M059J (cell line): ENCODE measurements at places on chromosomes 2 and 18. TPM values are rescaled to one million over a fixed set of nuclear protein-coding genes. Genes with fewer than 3 reads are reported as not detected.

DUSP19 gene
- total RNA-seq = 0.98 and 2.4 TPM in 2 replicates

GRP gene
- total RNA-seq = not detected in 2 replicates

FSIP2 gene
- total RNA-seq = 0.07 and 0.25 TPM in 2 replicates

ACKR3 gene
- total RNA-seq = 2.7 and 3.0 TPM in 2 replicates

BCS1L gene
- 11.6 and 20.4 TPM in 2 replicates for total RNA-seq

SERPINB4 gene
- 0.05 TPM in 1 of 2 replicates, not detected in the other for total RNA-seq

LIMS3 gene
- total RNA-seq = 0.17 and 2.3 TPM in 2 replicates

DNA sequence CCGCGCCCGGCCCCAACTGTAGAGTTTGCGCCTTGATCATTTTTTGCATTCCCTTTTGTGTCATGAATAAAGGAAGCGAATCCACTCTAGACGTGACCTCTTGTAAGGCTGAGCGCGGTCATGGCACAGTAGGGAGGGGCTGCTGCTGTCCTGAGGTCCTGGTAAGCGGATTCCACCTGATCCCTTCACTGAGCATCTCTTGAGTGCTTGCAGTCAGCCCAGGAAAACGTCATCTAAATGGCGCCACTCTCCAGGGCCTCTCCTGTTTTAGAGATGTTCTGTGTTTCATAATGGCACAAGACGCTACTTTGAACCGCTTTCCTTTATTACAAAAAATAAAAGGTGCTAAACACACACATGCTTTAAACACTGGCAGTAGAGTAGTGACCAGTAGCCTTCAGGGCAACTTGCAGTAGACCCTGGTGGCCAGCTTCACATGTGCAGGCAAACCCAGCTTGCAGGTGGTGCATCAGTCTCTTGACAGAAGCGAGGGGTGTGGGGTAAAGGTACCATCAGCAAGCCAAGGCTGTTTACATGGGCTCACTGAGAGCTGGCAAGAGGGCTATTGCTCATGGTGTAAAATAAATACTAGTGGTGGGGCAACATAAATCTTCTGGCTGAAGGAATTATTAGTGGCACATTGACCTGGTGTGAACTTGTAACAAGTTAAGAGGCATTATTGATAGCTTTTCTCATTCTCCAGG is 43.0 kb upstream of the ACKR3 start:
- DNase-seq = peak; percentile 27

DNA sequence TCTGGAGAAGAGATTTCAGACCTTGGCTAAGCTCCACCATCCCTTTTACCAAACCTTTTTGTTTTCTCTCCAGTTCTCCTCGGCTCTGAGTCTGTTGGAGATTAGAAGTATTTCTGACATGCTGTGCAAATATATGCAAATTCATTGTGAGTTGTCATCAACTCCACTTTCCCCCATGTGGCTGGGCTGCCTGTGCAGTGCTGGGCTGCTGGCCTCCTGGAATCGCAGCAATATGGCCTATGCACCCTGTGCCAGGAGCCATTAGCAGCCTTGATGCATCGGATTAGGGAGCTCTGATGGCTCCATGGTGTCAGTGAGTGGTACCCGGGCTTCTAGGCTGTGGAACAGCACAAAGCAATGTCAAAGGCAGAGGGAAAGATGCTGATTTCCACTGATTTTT is 80.0 kb downstream of the GPR39 start:
- no peak for DNase-seq

DNA sequence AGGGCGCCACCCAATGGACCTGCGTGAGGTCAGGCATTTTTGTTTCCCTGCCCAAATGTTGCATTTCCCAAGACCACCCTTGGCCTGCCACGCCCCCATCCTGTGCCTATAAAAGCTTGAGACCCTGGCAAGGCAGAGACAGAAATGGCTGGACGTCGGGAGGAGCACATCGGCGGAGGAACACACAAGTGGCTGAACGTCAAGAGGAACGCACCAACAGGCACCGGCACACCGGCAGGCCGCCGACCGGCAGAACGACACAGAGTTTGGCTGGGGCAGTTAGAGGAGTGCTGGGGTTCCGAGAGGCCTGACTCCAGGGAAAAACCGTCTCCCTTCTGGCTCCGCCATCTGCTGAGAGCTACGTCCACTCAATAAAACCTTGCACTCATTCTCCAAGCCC is 35.9 kb downstream of the DCDC2C start:
- DNase-seq = no peak

- DNase-seq = no peak
Measured at GRCh38 chr2:43333101-43333655, 106.8 kb upstream of the ZFP36L2 start.

DNA sequence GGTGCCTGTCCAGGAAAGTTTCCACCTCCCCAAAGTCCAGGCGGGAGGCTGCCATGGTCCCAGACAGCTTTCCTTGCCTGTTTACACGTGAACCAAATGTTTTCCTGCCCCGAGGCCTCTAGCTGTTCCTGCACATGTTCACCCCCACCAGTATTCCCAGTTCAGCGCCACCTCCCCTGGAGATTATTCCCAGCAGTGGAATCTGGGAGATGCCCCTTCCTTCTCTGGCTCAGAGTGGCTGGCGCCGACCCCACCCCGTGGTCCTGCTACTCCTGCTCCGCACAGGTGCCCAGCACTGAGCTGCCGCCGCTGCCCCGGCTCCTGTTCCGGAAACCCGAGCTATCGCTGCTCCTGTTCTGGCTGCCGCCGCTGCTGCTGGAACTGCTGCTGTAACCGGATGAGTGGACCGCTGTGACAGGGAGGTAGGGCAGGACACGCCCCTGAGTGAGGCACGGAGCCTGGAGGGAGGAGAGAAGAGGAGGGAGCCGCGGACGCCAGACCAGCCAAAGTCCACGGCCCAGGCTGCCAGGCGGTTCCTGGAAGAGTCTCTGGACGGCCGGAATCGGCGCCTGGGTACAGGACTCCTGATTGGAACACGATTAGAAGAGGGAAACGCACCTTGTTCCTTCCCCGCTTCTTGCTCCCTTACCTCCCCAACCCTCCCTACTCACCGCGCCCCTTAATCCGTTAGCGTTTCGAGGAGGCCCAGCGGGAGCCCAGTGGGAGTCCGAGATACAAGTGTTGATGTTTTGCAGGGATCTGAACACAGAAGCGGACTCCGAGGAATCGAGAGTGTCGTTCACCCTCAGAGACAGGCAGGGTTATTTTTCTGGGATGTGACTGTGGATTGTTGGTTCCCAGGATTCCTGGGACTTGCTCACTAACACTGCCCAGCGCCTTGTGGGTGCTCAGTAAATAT is at the start of gene PDE11A:
Gene PDE11A (minus strand): TSS at position 395 of the 919 bp plus-strand sequence. CDS start 340 bp downstream, at position 55.
- peak; percentile 89 for DNase-seq

- DNase-seq = peak; percentile 16
Measured at GRCh38 chr2:8477552-8478470, 204.0 kb upstream of the ID2 start.

- peak; percentile 34 for DNase-seq
Measured at GRCh38 chr2:48693066-48693465, 62.5 kb downstream of the LHCGR start.

- peak; percentile 89 for DNase-seq
Measured at GRCh38 chr18:7812431-7813063, 245.4 kb downstream of the PTPRM start.

DNA sequence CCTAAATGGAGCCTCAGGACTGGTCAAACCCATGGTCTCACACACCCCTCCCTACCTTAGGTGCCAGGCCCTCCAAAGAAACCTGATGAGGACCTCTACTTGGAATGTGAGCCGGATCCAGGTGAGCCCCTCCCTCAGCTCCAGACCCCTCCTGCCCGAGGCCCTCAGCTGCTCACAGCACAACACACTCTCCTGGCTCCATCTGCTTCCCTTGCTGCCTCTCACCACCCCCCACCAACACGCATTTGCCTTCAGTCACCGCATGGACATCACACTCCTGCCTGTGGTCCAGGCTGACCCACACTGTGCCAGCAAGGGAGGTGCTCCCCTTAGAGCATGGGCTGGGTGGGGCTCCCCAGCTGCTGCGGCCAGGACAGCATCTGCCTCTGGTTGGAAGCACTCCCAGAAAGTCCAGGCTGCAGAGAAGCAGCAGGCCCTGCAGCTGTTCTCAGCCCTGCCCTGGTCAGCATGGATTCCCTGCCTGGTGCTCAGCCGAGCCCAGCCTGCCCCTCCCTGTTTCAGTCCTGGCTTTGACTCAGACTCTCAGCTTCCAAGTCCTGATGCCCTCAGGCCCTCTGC is 15.1 kb downstream of the SH2D6 start:
- DNase-seq = peak; percentile 92

DNA sequence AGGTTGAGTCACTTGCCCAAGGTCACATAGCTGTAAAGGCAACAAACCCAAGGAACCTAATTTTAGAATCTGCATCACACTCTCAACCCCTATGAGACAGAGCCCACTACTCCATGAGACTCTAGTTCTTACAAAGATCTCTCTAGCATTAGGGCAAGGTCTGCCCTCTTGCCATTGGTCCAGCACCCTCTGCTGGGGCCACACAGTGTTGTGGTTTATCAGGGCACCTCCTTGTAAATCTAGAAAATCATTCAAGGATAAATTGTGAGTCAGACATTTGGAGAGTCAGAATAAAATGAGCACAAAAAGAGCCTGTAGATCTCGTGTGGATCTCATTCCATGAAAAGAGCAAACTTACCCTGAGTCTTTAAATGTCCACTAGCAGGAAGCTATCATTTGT is 91.2 kb downstream of the SLC8A1 start:
- DNase-seq = peak; percentile 78

DNA sequence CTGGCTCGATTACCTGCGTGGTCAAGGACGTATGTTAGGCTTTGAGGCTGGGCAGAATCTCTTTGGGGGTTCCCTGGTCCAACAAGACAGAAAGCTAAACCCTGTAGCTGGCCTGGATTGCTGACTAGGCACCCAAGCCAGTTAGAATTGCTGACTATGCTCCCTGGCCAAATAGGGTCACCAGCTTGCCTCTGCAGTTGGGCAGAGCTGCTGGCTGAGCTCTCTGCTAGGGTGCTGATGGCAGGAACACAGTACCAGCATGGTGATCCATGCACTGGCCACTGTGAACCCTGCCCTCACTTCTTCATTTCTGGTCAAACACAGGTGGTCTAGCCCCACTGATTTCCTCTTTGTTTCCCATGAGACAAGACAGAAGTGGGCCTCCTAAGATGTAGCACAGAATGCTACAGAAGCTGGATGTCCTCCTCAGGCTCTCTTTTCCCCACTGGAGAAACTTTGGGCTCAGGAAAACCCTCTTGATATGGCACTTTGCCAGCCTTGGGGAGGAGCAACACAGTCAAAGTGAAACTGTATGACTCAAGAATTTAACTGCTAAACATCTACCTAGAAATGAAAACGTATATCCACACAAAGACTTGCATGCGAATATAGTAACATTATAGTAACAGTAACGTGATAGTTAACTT is 20.8 kb downstream of the SP140L start:
- DNase-seq = peak; percentile 61

GRCh38 chr18:50356036-50356945 is 18.6 kb upstream of the SKA1 start:
- peak; percentile 55 for DNase-seq

GRCh38 chr2:240123821-240124650 is 12.1 kb downstream of the COPS9 start:
- no peak for DNase-seq

- no peak for DNase-seq
Measured at GRCh38 chr2:230417436-230417835, 1.4 kb downstream of the SP100 start.

DNA sequence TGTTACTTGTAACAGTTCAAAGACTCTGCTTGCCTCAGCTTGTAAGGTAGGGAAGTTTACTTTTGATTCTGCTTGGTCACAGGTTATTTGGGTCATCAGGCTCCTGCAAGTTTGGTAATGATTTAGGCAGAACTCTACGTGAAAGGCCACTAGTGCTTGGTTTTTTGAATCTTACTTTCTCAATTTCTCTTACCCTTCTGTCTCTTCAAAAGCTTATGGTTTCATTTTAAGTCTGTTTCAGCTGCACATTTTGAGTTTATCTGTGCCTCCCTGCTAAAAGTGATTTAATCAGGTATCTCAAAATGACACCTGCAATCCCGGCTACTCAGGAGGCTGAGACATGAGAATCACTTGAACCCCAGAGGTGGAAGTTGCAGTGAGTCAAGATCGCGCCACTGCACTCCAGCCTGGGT is 26.3 kb upstream of the MOCOS start:
- DNase-seq = no peak

DNA sequence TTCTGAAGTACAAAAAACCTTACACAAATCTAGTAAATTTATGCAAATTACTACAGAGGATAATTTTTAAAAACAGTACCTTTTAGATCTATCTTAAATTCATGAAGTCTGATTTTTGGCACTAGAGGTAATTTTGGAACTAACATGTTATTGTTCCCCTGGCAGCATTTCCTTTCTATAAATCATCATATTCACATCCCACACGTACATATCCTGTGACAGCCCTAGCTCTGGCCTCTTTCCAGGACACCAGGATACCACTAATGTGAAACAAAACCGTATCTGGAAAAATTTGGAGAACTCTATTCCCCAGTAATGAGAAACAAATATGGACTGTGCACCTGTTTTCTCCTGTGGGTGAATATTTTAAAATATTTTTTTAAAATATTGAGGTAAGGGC is 14.0 kb upstream of the BIRC6 start:
- DNase-seq = no peak

DNA sequence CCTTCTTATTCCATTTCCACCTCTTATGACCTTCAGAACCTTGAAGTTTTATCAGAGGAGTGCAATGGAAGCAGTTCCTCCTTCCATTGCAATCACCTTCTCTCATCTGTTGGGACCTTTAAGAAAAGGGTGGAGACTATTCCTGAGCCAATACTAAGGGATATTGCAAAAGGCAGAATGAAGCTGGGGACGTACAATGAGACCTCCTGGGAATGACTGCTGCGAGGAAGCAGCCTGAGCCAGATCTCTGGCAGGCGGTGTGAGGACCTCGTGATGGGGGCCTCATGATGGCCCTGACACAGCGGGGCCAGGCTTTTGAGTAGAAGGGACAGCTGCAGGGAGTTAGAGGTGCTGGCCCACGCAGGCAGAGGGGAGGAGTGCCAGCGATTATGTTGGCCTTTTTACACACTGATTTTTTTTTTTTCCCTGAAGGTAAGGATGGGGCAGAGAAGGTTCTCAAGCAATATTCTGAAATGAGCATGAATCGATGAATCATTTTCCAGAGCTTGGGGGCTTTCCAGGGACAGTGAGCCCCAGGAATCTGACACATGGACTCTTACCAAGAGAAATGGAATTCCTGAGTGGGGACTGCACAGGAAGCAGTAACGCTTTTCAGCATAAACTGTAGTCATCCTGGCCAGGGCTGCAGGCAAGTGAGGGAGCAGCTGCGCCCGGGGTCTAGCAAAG is 40.0 kb upstream of the LAPTM4A start:
- peak; percentile 89 for DNase-seq

GRCh38 chr2:9247786-9248185 is 41.2 kb downstream of the ASAP2 start:
- no peak for DNase-seq

DNA sequence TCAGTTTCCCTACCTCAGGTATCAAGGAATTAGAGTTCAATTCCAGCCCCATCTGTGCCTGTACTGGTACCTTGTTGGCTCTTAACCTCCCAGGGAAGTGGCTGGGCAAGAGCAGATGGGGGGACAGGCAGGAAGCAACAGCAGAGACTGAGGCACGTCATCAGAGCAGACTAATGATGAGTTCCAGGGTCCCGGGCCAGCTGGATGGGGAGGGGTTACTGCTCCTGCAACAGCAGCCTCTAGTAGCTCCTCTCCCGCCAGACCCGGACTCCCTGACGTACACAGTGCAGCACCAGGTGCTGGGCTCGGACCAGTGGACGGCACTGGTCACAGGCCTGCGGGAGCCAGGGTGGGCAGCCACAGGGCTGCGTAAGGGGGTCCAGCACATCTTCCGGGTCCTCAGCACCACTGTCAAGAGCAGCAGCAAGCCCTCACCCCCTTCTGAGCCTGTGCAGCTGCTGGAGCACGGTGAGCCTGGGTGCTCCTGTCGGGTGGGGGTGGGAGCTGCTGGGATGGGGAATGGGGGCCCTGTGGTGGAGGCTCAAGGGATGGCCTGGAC is 26.0 kb upstream of the GMPPA start:
- DNase-seq = no peak
